CD14-positive monocyte (primary cell): ENCODE measurements at places on chromosomes 7 and 10.

DNA sequence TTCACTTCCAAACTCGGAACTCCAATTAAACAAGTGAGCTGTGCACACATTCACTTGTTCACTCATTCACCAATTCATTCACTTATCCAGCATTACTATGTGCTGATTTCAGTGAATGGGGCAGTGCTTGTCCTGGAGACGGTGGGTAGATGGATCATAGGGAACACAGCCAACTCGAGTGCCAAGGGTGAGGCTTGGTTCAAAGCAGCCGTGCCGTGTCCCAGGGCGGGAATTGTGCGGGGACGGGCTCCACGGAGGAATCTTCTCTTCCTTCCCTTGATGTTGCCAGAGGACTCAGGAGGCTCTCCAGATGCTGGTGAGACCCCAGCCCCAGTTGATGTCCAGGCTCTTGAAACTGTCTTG, 2.9 kb downstream of the SH2D4B start:
- H3K36me3 ChIP-seq, result no peaks in the 10 kb centered on the region
- H3K27ac ChIP-seq, result no peak overlapping the region
- H3K4me3 ChIP-seq, result no peak overlapping the region
- peaks cover 5% of the 10 kb centered on the region for H3K4me1 ChIP-seq
- H3K27me3 ChIP-seq, result no peaks in the 10 kb centered on the region

- no peak for DNase-seq
- H3K27ac ChIP-seq, result peak overlapping the region; percentile 92
- H3K4me1 ChIP-seq, result peaks cover 18% of the 10 kb centered on the region
- H3K27me3 ChIP-seq, result no peaks in the 10 kb centered on the region
- peak overlapping the region; percentile 86 for H3K4me3 ChIP-seq
- H3K36me3 ChIP-seq, result no peaks in the 10 kb centered on the region
Measured at GRCh38 chr10:63522277-63522687, 1.1 kb downstream of the REEP3 start.

- H3K4me1 ChIP-seq, result no peaks in the 10 kb centered on the region
- H3K36me3 ChIP-seq, result peaks cover 26% of the 10 kb centered on the region
- DNase-seq, result no peak
- H3K27ac ChIP-seq, result no peak overlapping the region
- H3K27me3 ChIP-seq, result no peaks in the 10 kb centered on the region
Measured at GRCh38 chr7:99489235-99489634, 10.8 kb downstream of the ZNF394 start.

DNA sequence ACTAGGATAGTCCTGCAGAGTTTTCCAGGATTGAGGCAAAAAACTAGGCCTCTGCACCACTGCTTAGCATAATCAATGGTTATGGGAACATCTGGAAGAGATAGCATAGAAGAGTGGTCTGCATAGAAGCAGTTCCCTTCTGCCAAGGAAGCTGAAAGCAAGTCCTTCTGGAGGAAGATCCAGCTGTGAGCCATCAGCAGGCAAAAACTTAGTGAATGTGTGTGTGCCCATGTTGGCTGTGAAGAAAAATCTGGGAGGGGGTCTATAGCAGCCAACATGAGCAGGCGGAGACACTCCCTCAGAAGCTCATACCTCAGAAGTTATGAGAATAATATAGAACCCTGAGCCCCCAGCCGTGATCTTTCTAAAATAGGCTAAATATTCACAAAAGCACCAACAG, 228.1 kb upstream of the STEAP1 start:
- no peaks in the 10 kb centered on the region for H3K27me3 ChIP-seq
- H3K36me3 ChIP-seq, result no peaks in the 10 kb centered on the region
- no peak for DNase-seq
- H3K4me3 ChIP-seq, result no peak overlapping the region
- no peak overlapping the region for H3K27ac ChIP-seq
- H3K4me1 ChIP-seq, result no peaks in the 10 kb centered on the region

GRCh38 chr7:151104411-151105235, 18.3 kb downstream of the AGAP3 start:
- H3K4me3 ChIP-seq, result no peak overlapping the region
- H3K27ac ChIP-seq, result no peak overlapping the region
- no peaks in the 10 kb centered on the region for H3K36me3 ChIP-seq
- no peaks in the 10 kb centered on the region for H3K4me1 ChIP-seq
- H3K27me3 ChIP-seq, result no peaks in the 10 kb centered on the region

DNA sequence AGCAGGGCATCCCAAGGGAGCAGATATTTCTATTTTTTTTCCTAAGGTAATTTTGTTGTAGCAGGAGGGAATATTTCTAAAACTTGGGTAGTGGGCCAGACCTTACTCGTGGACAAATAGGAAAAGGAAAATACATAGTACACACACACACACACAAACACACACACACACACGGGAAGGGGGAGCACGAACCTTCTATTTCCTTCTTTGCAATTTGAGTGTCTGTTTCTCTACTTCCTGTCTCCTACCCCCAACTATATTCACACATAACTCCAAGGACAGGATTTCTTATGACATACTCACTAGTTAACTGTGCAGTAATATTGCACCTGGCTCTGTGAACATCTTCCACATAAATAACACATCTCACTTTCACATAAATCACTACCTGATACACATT, 4.4 kb downstream of the LDB1 start:
- peaks cover 7% of the 10 kb centered on the region for H3K36me3 ChIP-seq
- H3K4me3 ChIP-seq, result peak overlapping the region; percentile 96
- H3K4me1 ChIP-seq, result peaks cover 68% of the 10 kb centered on the region
- peak overlapping the region; percentile 88 for H3K27ac ChIP-seq
- peak; percentile 35 for DNase-seq
- H3K27me3 ChIP-seq, result no peaks in the 10 kb centered on the region

DNA sequence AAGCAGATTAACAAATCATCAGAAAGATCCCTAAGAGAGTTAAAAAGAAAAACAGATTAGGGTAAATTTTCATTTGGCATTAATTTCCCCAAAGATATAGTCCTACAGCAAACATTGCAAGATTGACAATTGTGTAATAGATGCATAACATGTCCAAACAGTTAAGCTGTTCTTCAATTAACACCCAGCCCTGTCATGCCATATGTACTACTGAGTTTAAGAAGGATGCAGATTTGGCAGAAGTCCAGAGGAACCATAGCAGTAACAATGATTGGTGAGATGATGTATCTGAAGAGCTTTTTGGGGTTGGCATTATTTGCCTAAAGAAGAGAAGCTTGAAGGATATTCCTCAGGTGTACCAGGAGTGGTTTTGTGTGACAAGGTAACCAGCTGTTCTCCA, 287.6 kb downstream of the LRMDA start:
- no peak overlapping the region for H3K4me3 ChIP-seq
- H3K27ac ChIP-seq, result no peak overlapping the region
- no peaks in the 10 kb centered on the region for H3K27me3 ChIP-seq
- peak; percentile 15 for DNase-seq
- H3K4me1 ChIP-seq, result peaks cover 4% of the 10 kb centered on the region

GRCh38 chr10:60140651-60141632, 234.6 kb upstream of the CCDC6 start:
- no peak overlapping the region for H3K4me3 ChIP-seq
- H3K27ac ChIP-seq, result no peak overlapping the region
- no peak for DNase-seq
- no peaks in the 10 kb centered on the region for H3K27me3 ChIP-seq
- H3K4me1 ChIP-seq, result no peaks in the 10 kb centered on the region

DNA sequence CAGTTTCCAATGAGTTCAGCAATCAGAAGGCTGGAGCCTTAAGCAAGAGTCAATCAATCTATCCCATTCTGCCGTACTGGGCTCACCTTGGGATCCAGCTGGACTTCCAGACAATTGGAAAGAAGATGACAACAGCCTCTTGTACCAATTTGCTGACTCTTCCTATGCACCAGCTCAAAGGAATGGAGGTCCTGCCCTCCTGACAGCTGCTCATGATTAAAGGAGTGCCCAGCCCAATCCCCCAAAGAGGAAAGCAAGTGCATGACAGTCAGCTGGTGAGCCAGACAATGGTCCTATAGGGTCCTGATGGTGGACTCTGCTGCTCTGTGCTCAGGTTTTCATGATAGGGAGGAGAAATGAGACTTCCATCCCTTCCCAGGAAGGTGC, 25.1 kb downstream of the VSTM4 start:
- H3K36me3 ChIP-seq, result no peaks in the 10 kb centered on the region
- no peak for DNase-seq
- H3K4me1 ChIP-seq, result no peaks in the 10 kb centered on the region
- no peaks in the 10 kb centered on the region for H3K27me3 ChIP-seq
- no peak overlapping the region for H3K27ac ChIP-seq
- no peak overlapping the region for H3K4me3 ChIP-seq

DNA sequence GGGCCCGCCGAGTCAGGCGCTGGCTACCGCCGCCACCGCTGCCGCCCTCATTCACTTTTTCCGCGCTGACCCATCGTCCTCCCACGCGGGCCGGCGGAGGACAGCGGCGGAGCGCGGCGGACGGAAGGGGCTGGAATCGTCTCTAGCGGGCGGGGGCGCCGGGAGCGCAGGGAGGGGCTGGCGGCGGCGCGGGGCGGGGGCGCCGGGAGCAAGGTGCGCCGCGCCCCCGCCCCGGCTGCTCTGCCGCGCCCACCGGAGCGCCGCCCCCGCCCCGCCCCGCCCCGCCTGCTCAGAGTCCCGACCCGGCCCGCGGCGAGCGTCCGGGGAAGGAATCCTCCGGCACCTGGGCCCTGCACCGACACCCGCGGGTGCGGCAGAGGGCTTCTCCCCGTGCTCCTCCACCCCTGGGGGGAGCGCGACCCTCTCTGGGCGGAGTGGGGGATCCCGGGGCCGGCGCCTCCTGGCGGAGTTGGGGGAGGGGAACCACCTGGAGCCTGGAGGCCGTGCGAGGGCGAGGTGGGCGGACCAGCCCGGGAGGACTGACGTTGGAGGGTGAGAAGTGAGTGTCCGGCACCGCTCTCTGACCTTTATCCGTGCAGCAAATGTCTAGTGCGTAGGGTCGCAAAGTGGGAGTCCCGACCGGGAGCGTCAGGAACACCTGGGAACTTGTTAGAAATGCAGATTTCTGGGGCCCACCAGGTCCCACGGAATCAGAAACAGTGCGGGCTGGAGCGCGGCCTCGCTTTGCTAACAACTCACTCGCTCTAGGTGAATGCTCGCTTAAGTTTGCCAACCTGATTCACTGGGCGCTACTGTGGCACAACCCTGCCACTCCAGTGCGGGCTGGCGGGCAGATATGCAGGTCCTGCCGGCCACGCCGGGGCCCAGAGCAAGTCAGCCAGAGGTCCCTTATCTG, at the start of gene COBL:
Gene COBL, minus strand, starts transcription at position 144 of the 916 bp plus-strand sequence. CDS start 176 bp downstream, outside the sequence.
- H3K27ac ChIP-seq, result no peak within 1 kb of the TSS
- DNase-seq, result no peak
- H3K4me3 ChIP-seq, result no peak within 1 kb of the TSS
- peaks cover 65% of the 10 kb centered on the region for H3K27me3 ChIP-seq
- peaks cover 9% of the 10 kb centered on the region for H3K4me1 ChIP-seq
